ENCODE measurements at places on chromosomes 7 and 10. TPM values are rescaled to one million over a fixed set of nuclear protein-coding genes. Genes with fewer than 3 reads are reported as not detected.

The LIPM gene
- total RNA-seq: not detected

The SLC26A3 gene
- 0.54 TPM for total RNA-seq

The LDB3 gene
- 0.20 TPM for total RNA-seq

- DNase-seq: no peak
Measured at GRCh38 chr10:122132882-122133565, 138.1 kb upstream of the BTBD16 start.

- no peak for DNase-seq
Measured at GRCh38 chr7:112300831-112301407, 94.4 kb downstream of the ZNF277 start.

DNA sequence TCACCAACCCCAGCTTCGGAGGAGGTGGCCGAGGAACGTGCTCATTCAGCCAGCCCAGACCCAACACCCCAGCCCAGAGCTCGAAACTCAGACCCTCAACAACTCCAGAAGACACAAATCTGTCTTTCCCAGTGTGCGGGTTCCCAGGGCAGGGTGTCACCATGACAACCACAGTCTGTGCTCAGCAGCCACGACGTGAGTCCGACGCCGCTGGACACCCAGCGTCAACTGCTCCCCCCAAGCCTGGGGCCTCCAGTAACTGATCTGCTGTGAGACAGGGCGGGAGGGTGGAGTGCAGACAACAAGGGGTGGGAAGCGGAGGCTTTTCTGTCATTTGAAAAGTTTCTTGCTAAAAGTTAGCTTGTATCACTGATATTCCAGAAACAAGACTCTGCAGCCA is 167.2 kb downstream of the MAD1L1 start:
- no peak for DNase-seq

DNA sequence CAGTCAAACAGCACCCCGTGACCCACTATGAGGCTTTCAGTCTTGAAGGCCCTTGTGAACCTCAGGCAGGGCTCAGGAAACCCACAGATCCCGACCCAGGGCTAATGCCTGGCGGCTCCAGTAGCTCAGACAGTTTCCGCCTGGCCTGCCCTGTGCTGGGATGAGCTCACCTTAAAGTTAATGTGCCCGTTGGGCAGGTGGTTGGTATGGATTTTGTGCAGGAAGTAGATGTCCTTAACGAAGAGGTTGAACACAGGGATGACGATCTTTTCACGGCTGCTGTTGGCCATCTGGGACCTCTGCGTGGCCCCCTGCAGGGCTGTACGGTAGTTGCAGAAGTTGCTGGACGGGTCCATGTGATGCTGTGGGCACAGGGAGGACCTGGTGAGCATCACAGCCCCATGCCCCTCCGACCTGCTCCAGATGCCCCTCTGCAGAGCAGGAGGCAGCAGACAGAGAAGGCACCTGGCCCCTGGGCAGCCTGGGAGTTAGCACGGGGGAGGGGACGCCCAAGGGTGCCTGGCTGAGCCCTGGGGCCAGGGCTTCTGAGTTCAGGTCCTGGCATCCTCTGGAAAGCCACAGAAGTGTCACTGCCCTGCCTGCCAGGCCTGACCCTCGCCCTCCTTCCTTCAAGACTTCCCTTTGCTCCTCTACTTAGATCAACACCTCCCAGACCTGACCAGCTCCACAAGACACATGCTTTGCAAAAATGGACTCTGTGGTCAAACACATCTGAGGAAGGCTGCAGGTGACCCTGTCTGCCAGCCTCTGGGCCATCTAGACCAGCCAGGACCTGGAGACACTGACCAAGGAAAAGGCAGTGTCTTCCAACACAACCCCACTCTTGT is 59.8 kb downstream of the CSGALNACT2 start:
- no peak for DNase-seq

DNA sequence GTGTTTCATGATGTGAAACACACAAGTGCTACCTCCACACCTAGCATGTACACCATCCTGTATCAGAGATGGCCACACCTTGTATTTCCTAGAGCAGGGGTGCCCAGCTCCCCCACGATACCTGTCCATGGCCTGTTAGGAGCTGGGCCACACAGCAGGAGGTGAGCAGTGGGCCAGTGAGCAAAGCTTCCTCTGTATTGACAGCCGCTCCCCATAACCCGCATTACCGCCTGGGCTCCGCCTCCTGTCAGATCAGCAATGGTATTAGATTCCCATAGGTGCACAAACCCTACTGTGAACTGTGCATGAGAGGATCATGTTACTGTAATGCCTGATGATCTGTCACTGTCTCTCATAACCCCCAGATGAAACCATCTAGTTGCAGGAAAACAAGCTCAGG is 145.6 kb upstream of the RNF32 start:
- DNase-seq: no peak

Measured in HCT116 (cell line).